ENCODE measurements at places on chromosomes 16 and 17. TPM values are rescaled to one million over a fixed set of nuclear protein-coding genes. Genes with fewer than 3 reads are reported as not detected.

Gene POLG2
- 12.8 TPM for total RNA-seq

Gene EVPLL
- total RNA-seq: not detected

Gene KSR1
- total RNA-seq: 75.7 TPM

Gene SLC35G6
- not detected for total RNA-seq

Gene EEF2K
- 40.6 TPM for total RNA-seq

Gene PPL
- 11.9 TPM for total RNA-seq

Gene RCVRN
- total RNA-seq: 1.0 TPM

Gene MINK1
- 97.5 TPM for total RNA-seq

Gene TP53TG3B
- total RNA-seq: not detected

Gene C16orf82
- total RNA-seq: not detected

Gene RMI2
- 0.81 TPM for total RNA-seq

DNA sequence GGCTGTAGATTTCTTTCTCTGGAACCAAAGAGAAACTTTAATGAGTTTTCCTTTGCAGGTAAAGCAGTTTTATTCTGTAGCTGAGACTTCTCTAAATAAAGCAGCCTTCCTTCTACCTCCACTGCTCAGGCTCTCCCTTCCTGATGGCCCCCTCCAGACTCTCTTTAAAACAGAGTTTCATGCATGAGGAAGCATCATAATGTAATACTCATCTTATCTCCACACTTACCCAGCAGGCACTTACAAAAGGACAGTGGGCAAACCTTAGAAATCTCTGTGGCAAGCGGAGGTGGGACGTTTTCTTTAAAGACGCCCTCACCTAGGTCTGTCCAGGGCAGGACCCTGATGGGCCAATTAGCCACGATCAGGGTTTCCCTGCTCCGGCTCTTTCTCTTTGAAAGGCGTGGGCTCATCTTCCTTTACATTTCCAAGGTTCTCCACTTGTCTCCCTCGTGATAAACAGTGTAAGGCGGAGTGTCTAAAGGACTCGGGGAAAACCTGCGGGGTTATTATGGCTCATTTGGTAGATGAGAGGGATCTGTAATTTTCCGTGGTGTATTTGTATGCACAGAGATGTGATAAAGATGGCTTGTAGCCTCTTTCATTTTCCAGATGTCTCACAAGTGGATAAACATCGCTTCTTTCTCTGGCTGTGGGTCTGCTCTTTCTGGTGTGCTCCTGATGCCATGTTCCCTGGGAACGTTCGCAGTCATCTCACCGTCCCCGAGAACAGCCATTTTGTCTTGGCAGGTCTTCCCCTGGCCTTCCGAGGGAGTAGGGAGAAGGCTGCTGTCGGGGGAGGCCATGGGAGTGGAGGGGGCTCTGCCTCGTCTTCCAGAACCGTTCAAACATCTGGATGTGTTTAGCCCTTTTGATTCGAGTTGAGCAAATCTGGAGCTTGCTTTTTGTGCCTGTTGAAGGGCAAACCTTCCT lies 239.0 kb downstream of the CCDC182 start:
- DNase-seq: no peak

DNA sequence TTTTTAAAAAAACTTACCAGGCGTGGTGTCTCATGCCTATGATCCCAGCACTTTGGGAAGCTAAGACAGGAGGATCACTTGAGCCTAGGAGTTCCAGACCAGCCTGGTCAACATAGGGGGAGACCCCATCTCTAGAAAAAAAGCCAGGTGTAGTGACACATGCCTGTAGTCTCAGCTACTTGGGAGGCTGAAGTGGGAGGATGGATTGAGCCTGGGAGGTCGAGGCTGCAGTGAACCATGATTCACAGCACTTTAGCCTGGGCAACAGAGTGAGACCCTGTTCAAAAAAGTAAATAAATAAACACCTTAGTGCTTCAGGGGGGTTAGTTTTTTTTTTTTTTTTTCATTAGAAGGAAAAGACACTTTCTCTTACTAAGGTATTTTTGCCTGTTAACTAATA lies 58.9 kb upstream of the LRRC37A3 start:
- no peak for DNase-seq

- peak; percentile 26 for DNase-seq
Observed at GRCh38 chr17:83151056-83151441, 71.6 kb downstream of the METRNL start.

GRCh38 chr16:58280146-58280845 lies 14.5 kb downstream of the PRSS54 start:
- no peak for DNase-seq

DNA sequence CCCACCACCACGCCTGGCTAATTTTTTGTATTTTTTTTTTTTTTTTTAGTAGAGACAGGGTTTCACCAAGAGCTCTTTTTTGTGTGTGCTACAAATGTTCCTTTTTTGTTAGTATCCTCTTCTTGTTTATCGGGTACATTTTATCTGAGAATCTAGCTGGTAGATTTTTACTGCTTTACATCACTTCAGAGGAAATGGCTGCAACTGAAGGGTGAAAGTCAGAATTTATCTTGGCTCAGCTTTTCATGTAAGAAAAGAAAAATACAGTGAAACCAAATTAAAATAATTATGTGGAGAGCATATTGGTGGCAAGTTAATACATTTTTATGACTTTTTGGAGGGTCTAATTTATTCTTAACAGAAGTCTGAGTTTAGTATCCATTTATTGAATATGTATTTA lies 26.0 kb downstream of the CBFB start:
- DNase-seq: no peak

DNA sequence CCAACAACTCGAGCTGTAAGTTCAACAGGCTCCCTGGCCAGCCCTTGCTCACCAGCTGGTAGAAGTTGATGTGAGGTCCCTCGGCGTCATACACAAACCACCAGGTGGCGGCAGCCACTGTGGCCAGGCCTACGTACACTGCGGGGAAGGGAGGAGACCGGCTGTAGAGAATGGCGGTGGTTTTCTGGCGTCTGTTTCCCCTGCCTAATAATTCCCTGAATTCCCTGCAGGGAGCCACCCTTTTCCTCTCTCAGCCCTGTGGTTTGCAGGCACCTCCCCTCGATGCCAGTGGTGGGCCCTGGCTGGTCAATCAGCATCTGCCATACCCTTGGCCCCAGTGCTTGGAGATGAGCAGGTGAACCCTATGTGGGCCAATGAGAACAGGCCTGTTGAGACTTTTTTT lies 18.9 kb upstream of the P2RX1 start:
- peak; percentile 75 for DNase-seq

DNA sequence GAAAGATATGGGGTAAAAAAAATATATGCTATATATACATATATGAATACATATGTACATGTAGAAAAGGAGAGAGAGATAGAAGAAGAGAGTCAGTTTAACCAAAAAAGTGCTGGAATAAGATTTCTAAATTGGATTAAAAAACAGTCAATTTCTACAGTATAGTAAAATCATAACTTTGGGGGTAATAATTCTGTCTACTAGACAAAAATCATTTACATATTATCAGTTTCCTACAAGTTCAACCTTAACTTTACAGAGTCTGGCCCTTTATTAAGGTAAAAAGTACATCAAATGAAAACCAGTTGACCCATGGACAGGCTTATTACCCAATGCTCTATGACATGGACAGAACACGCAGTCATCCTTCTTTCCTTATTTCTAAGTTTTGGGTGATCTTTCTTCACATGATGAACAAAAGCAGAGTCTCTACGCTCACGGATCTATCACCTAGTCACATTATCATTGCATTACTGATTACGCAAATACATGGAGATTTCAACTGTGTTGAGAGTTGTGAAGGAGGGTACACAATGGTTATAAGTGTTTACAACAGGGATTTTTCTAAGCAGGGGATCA lies 63.9 kb upstream of the SMIM36 start:
- DNase-seq: no peak

- no peak for DNase-seq
Observed at GRCh38 chr17:27840688-27841087, 40.4 kb upstream of the NOS2 start.

- DNase-seq: peak; percentile 95
Observed at GRCh38 chr16:2513405-2514332, at the start of gene ATP6V0C. TSS of gene ATP6V0C (plus strand) at chr16:2513952. CDS start at chr16:2514104, 152 bp downstream.

DNA sequence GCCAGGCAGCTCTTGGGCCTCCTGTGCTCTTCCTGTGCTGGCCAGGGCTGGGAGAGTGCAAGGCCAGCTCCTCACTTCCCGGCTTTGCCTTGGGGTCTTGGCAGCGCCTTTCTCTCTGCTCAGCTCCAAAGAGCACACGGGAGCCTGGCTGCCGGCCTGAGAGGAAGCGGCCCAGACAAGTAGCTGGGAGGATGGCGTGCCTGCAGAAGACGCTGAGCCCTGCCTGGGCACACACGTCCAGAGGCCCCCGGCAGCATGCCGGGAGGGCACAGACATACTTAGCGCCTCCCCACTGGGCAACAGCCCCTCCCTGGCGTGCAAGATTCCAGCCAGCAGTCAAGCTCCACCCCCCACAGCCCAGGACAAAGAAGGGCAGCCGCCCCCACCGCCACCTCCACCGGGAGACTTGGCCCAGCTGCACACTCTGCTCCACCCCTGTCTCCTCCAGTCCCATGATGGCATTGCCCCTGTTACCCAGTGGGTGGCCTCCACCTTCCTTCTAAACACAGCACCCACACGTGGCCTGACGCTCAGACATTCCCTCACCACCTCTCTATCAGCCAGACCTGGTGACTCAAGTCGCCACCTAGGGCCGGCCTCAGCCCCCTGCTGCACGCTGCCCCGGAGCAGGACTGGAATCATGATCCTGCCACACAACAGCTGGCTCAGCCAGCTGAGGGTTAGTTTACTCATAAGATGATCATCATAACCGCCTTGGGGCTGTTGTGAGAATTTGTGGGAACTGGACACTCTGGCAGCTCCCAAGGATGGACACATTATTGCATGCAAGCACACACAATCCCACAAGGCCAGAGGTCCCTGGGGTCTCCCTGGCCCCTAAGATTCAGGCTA lies 12.4 kb downstream of the SGCA start:
- peak; percentile 95 for DNase-seq

GRCh38 chr17:13598353-13599167 lies 3.2 kb downstream of the HS3ST3A1 start:
- DNase-seq: no peak

- peak; percentile 76 for DNase-seq
Observed at GRCh38 chr16:67528222-67528869, at the start of gene RIPOR1. TSS of gene RIPOR1 (plus strand) at chr16:67528829. CDS start at chr16:67538447, 9,618 bp downstream.

DNA sequence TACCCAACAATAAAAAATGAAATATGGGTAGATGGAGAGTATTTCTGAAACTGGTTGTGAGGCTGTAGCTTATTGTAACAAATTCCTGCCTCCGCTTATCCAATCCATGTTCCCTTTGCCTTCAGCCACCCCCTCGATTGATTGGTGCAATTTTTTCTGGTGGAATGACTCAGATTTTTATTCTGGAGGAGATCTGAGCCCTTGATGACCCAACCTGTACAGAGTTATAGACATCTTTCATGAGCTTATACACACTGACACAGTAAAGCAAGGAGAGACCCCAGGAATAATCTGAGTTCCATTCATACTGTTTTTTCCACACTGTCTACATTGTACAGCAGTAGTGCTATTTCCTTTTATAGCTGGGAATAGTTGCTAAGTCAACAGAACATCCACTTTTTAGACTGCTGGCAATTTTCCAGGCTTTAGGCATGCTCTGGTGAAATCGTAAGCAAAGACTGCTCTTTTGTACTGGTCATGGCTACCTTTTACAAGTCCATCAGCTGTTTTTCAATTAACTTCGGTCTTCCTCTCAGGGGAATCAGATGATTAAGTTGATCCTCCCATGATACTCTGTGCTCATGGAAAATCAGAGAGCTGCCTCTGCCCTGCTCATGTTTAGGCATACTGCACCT lies 30.1 kb downstream of the CCL4 start:
- DNase-seq: no peak

GRCh38 chr17:42009170-42009569 lies 8.1 kb downstream of the DNAJC7 start:
- DNase-seq: no peak

DNA sequence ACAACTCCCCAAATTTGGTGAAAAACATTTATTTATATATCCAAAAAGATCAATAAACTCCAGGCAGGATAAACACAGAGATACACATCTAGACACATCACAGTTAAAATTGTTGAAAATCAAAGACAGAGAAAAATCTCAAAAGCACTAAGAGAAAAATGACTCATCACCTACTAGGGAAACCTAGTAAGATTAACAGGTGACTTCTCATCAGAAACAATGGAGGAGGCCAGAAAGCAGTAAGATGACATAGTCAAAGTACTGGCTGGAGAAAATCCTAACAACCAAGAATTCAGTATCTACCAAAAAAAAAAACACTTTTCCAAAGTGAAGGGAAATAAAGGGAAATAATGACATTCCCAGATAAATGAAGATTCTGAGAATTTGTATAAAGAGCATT lies 33.8 kb downstream of the ULK2 start:
- DNase-seq: no peak

GRCh38 chr17:42118545-42118944 lies 2.6 kb downstream of the KAT2A start:
- DNase-seq: no peak

- no peak for DNase-seq
Observed at GRCh38 chr17:72754513-72754912, 338.0 kb downstream of the SLC39A11 start.

- DNase-seq: no peak
Observed at GRCh38 chr17:75565066-75565465, 22.5 kb upstream of the MYO15B start.

DNA sequence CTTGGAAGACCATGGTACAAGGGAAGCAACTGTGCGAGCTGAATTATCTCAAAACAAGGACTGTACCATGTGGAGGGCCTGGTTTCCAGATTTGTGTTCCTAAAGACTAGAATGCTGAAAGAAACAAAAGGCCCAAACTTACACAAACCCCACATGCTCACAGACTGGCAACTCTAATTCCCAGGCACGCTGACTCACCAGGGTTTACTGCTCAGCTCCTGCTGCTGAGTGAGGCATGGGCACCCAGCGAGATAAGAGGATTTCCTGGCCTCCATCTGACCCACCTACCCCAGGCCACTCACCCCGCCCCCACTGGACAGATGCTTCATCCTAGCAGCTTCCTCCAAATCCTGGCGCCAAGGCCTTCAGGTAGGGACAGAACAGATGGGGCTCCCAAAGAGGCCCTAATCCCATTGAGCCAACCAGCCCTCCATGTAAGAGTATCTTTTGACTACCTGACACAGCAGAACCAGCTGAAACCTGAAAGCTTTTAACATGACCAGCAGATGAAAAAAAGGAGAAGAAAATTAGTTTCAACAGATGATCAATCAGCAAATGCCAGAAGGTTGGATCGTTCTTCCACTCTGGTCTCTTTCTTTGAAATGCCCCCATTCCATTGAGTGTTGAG lies 33.9 kb downstream of the DCUN1D3 start:
- DNase-seq: peak; percentile 76

DNA sequence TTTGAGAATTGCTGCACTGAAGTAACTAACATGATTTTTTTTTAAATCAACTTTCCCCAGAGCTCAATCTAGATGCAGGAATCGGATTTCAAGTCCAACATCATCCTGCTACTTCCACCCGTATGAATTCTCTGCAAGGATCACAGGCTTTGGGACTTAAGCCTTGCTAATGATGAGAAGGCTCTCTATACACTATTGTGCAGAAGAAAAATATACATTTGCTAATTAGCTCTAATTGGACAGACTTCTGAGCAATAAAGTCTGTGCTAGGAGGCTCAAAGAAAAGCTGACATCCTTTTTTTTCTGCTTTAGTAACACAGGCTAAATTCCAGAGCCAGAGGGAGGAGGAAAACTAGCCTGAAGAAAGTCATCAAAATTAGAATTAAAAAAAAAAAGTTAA lies 433.6 kb downstream of the PMP22 start:
- DNase-seq: no peak

GRCh38 chr16:11236461-11237254 lies 19.3 kb downstream of the SOCS1 start:
- DNase-seq: no peak

- DNase-seq: peak; percentile 82
Observed at GRCh38 chr17:50087246-50087911, 7.8 kb upstream of the PDK2 start.

Data from aorta (tissue), 5 donors.